ENCODE measurements at places on chromosomes 12 and 14. TPM values are rescaled to one million over a fixed set of nuclear protein-coding genes. Genes with fewer than 3 reads are reported as not detected.
A peak's percentile ranks its signal among the peaks of the same experiment; 100 is the strongest.

ESR2 gene
- total RNA-seq = not detected

ZFHX2 gene
- total RNA-seq = 0.33 TPM

DNA sequence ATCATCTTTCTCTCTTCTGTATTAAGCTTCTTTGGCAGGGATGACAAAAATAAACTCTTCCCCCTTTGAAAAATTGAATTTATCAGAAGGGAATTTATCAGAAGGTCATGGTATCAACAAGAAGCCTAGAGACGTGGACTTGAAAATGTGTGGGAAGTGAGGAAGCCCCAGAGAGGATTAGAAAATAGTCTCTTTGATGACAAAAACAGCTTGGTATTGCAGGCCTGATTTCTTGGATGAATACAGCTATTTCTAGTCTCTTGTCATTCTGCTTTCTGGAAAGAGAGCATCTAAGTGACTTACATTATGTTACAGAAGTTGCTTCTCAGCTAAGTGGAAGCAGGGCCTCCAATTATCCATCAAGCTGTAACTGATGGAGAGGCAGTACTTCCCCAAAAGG is 111.1 kb downstream of the KITLG start:
- no peak overlapping the region for H3K4me3 ChIP-seq
- H3K27ac ChIP-seq = no peak overlapping the region
- no peaks in the 10 kb centered on the region for H3K36me3 ChIP-seq
- DNase-seq = no peak

DNA sequence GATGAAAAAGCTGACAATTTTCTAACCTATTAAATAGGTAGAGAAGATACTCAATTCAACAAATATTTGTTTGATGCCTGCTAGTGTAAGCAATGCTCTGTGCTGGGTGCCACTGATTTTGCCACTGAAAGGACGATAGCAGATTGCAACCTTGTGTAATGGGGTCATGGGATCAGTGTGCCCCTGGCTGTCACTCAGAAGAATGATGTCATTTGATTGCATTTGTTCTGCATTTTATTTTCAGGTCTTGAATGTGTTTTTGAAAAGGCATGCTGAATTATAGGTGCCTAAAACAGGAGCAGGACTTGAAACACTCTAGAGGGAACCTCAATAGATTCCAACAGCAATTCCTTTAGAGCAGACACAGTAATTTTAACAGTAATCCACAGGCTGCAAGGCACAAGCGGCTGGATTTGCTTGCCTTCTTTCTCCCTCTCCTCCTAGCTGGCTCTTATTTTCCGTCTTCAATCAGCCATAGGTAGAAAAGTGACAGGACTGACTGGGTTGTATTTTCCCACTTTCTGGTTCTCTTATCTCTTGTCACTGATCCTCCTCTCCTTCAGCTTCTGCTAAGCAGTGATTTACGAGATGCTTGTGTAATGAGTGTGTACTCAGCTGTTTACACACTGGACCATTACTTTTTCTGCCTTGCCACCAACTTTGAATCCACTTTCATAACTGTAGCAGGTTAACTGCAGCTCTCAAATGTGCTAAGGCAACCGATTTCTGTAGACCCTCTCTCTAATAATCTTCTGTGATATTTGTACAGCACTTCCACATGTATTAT is 4.1 kb downstream of the PLXNC1 start:
- peaks cover 9% of the 10 kb centered on the region for H3K27me3 ChIP-seq
- no peak for DNase-seq
- no peak overlapping the region for H3K27ac ChIP-seq
- H3K36me3 ChIP-seq = no peaks in the 10 kb centered on the region
- no peak overlapping the region for H3K4me3 ChIP-seq

CCDC197 gene
- not detected for total RNA-seq

- no peaks in the 10 kb centered on the region for H3K36me3 ChIP-seq
- peaks cover 17% of the 10 kb centered on the region for H3K4me1 ChIP-seq
- no peak overlapping the region for H3K27ac ChIP-seq
- DNase-seq = peak; percentile 36
- H3K4me3 ChIP-seq = no peak overlapping the region
- H3K27me3 ChIP-seq = no peaks in the 10 kb centered on the region
Measured at GRCh38 chr12:130775953-130776856, 60.1 kb upstream of the RIMBP2 start.

DNA sequence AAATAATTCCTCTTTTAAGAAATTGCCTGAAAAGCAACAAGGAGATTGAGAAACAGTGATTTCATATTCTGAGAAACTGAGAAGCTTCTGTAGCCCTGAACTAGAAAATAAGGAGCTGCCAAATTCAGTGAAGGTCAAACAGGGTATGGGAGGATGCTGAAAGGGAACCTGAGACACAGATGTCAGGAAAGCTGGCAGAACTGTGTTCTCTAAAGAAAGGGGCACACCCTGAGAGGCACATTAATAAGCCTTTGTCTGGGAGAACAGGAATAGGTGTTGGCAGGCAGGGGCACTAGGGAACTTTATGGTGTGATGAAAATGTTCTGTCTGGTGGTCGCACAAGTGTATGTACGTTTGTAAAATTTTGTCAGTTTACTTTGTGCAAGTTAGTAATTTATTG is 29.6 kb downstream of the VRK1 start:
- no peaks in the 10 kb centered on the region for H3K4me1 ChIP-seq
- H3K27ac ChIP-seq = no peak overlapping the region
- no peak for DNase-seq
- no peaks in the 10 kb centered on the region for H3K27me3 ChIP-seq
